ENCODE measurements at places on chromosomes 2 and 18.
A peak's percentile ranks its signal among the peaks of the same experiment; 100 is the strongest.

DNA sequence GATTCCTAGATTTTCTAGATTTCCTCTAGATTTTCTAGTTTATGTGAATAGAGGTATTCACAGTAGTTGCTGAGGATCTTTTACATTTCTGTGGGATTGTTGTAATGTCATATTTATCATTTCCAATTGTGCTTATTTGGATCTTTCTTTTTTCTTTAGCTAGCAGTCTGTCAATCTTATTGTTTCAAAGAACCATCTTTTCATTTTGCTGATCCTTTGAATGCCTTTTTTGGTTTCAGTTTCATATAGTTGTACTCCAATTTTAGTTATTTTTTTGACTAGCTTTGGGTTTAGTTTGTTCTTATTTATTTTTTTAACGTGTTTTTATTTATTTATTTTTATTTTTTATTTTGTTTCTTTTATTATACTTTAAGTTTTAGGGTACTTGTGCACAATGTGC is 24.5 kb downstream of the CLIP4 start:
- no peak for DNase-seq

GRCh38 chr2:221202431-221202830 is 369.7 kb downstream of the EPHA4 start:
- DNase-seq, result no peak

GRCh38 chr2:9231291-9232165 is 24.9 kb downstream of the ASAP2 start:
- no peak for DNase-seq

DNA sequence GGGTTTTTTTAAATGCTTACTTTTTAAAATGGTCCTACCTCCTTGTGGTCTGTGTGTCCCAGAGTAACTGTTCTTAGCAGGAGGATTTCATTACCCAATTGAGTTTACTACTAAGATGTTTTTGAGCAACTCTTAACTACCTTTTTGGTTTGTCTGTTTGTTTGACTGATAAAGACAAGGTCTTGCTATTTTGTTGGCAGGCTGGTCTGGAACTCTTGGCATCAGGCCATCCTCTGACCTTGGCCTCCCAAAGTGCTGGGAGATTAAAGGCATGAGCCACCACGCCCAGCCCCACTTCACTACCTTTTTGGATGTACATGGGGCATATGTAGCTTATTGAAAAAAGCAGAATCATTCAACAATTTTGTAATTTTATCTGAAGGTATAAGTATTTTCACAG is 14.9 kb downstream of the MRPS9 start:
- no peak for DNase-seq

GRCh38 chr18:22846088-22846683 is 86.9 kb upstream of the RBBP8 start:
- no peak for DNase-seq

GRCh38 chr18:13306583-13306982 is 88.0 kb downstream of the LDLRAD4 start:
- DNase-seq, result no peak

DNA sequence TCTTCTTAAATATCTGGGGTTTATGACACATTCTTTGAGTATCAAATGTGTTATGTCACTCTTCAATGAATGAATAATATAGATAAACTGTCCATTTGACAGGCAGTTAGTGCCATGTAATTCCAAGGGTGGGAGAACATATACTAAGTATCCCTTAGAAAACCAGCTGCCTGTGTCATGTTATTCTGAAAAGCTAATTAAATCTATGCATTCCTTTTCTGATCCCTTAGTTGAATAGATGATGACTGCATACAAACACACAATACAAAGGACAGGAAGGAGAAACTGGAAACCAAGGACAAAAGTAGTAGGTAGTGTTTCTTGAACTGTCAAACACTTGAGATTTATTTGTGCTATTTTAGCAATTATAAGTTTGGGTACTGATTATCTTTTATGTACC is 8.3 kb downstream of the ARHGAP28 start:
- DNase-seq, result no peak

- DNase-seq, result no peak
Measured at GRCh38 chr2:170525566-170525900, 189.6 kb upstream of the SP5 start.

- DNase-seq, result no peak
Measured at GRCh38 chr18:73959352-73959751, 188.3 kb downstream of the FBXO15 start.

DNA sequence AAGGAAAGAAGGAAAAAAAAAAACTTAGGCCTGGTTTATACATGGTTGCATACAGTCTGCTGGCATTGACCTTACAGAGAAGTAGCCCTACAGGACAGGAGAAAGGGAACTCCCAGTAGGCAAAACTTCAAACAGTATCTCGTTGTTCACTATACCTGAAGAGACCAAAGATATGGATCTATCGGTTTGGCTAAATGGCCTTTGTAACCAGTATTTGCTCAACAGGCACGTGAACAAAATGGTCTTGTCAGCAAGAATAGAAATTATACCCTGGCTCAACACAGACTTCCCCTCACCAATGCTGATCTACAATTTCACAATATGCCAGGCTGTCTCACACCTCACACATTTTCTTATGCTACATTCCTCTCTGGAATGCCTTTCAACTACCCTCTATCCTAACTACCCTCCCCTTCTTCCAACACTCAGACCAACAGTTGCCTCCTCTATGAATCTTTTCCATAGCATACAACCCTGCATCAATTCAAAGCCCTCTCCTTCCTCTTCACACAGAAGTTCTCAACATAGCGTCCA is 13.7 kb downstream of the HYCC2 start:
- no peak for DNase-seq

- no peak for DNase-seq
Measured at GRCh38 chr2:35410431-35411061, 945.0 kb upstream of the CRIM1 start.

GRCh38 chr2:178404368-178404767 is 46.6 kb downstream of the PRKRA start:
- no peak for DNase-seq

GRCh38 chr18:57009844-57010243 is 137.0 kb upstream of the BOD1L2 start:
- DNase-seq, result no peak

DNA sequence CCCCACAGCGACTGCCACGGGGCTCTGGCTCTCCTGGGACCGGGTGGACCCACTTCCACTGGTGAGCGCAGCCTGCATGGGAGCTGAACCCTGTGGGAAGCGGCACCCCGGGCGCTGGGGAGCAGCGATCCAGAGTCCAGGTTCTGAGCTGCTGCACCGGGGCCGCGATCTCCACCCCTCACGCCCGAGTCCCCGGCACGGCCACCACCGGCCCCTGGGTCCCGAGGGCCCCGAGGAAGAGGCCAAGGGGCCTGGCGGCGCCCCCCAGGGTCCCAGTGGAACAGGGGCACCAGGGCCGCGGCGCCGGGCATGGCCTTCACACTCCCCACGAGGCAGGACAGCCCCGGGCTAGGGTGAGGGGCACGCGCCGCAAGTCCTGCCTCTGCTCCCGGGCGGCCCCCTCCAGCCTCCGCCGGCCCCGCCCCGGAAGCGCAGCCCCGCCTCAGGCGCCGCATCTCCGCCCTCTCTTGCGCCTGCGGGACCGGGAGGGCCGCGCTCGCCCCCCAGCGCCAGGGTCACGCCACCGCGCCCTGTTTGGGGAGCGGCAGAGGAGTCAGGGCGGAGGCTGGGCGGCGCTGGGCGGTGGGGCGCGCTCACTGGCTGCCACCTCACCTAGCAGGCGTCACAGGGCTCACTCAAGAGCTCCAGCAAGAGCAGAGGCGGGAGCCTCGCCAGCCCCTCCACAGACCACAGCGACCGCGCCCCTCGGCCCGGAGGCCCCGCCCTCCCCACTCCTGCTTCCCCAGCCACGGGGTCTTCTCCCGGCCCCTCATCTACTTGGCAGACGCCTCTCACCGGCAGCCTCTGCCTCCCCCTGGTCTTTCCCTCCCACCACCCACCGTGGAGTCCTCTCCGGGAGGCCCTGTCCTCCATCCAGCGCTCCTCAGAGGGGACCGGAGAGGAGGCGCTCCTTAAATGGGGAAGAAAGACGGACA is 26.8 kb downstream of the THAP4 start:
- DNase-seq, result peak; percentile 68

DNA sequence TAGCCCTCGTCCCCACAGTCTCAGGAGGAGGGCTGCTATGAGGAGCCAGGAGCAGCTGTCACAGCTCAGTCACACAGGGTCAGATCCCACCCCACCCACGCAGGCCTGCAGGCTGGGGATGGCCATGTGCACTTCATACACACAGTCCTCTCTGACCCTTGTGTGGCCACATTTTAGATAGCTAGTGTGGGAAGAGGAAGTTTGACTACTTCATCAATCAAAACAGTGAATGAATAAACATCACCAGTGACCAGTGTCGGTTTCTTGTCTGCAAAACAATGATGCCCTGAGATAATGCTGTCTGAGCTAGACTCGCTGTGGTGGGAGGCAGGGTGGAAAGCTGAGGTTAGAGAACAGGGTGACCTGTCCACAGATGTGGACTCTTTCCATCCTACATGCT is 107.1 kb downstream of the PIEZO2 start:
- no peak for DNase-seq

GRCh38 chr2:233853883-233854240 is 473 bp downstream of the HJURP start:
- DNase-seq, result no peak

- DNase-seq, result no peak
Measured at GRCh38 chr18:76621226-76621625, 126.2 kb upstream of the ZNF516 start.

DNA sequence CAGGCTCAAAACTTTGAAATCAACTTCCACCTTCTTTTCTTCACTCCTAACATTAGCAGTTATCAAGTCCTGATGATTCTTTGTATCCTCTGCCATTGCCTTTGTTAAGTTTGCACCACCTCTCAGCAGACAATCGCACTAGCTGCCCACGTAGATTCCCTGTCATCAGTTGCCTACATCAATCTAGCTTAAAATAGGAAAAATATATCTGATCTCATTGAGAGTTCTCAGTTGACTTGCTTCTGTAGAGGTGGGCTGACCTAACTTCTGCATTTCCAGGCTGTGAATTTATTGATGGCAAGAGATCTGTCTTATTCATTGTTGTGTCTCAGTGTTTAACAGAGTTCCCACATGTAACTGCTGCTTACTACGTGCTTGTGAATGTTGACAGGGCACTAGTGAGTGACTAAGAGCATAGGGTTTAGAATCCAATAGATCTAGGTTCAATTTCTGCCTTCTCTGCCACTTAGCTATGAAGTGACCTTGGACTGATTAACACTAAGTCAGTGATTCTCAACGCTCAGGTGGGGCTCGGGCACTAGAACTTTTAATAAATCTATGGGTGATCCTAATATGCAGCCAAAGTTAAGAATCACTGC is 3.7 kb upstream of the INSIG2 start:
- no peak for DNase-seq

Data from NCI-H1436 treated with DMSO at 0.1 percent for 48 hours (cell line).